Cardiac ventricle fibroblast (primary cell): ENCODE measurements at places on chromosomes 3 and 15. TPM values are rescaled to one million over a fixed set of nuclear protein-coding genes. Genes with fewer than 3 reads are reported as not detected.

Gene LRRC34
- 3.6 and 4.6 TPM in 2 replicates for total RNA-seq

Gene POLQ
- 0.19 and 0.68 TPM in 2 replicates for total RNA-seq

Gene CPLX3
- total RNA-seq, result not detected in 2 replicates

Gene FSTL1
- 758 and 767 TPM in 2 replicates for total RNA-seq

Gene OR5K4
- not detected in 2 replicates for total RNA-seq

Gene RNU5B-1
- not detected in 2 replicates for total RNA-seq

Gene GHRL
- not detected in 2 replicates for total RNA-seq

Gene GLT8D1
- total RNA-seq, result 97.8 and 98.1 TPM in 2 replicates

Gene DAZL
- 0.10 and 1.4 TPM in 2 replicates for total RNA-seq

Gene CSTA
- 2.5 and 3.1 TPM in 2 replicates for total RNA-seq

Gene SLC49A4
- 12.5 and 17.4 TPM in 2 replicates for total RNA-seq

Gene SH3GL3
- total RNA-seq, result 0.05 TPM in 1 of 2 replicates, not detected in the other

Gene ANKUB1
- total RNA-seq, result not detected in 2 replicates

Gene ACP3
- 1.00 and 1.3 TPM in 2 replicates for total RNA-seq

Gene DPPA4
- total RNA-seq, result not detected in 2 replicates

Gene TLR9
- total RNA-seq, result not detected in 2 replicates

Gene SERPINI2
- not detected in 2 replicates for total RNA-seq

Gene SCAANT1
- total RNA-seq, result not detected in 2 replicates

Gene ZNF660
- total RNA-seq, result 0.94 and 1.3 TPM in 2 replicates

Gene SHC4
- 0.64 and 1.1 TPM in 2 replicates for total RNA-seq

Gene ST3GAL6
- 11.0 and 12.0 TPM in 2 replicates for total RNA-seq

Gene KIF15
- total RNA-seq, result 0.59 and 1.8 TPM in 2 replicates

Gene GRAMD2A
- 0.05 TPM in 1 of 2 replicates, not detected in the other for total RNA-seq

Gene SMAD6
- total RNA-seq, result 31.4 and 43.7 TPM in 2 replicates

Gene APOD
- 67.7 and 93.3 TPM in 2 replicates for total RNA-seq

Gene PLSCR5
- total RNA-seq, result not detected in 2 replicates

Gene TMEM212
- not detected in 2 replicates for total RNA-seq

Gene LYZL4
- total RNA-seq, result not detected in 2 replicates

Gene ESYT3
- 0.44 TPM in 1 of 2 replicates, not detected in the other for total RNA-seq

Gene C2CD4A
- total RNA-seq, result 0.05 and 0.06 TPM in 2 replicates

Gene ASB14
- total RNA-seq, result not detected in 2 replicates

Gene VIPR1
- total RNA-seq, result 0.31 TPM in 1 of 2 replicates, not detected in the other

Gene TRIM42
- total RNA-seq, result not detected in 2 replicates

Gene SMCO1
- total RNA-seq, result not detected in 2 replicates

Gene ZNF639
- total RNA-seq, result 33.3 and 46.2 TPM in 2 replicates

Gene OXTR
- 0.15 and 3.2 TPM in 2 replicates for total RNA-seq

Gene CCR1
- 0.34 TPM in 1 of 2 replicates, not detected in the other for total RNA-seq

Gene TM4SF4
- not detected in 2 replicates for total RNA-seq

Gene UROC1
- not detected in 2 replicates for total RNA-seq

Gene CYP8B1
- total RNA-seq, result not detected in 2 replicates

Gene FANCD2OS
- total RNA-seq, result not detected in 2 replicates

Gene NR2E3
- not detected in 2 replicates for total RNA-seq

Gene CD200
- total RNA-seq, result 7.8 and 8.7 TPM in 2 replicates

Gene PSTPIP1
- not detected in 2 replicates for total RNA-seq

Gene SERPINI1
- 2.0 and 2.7 TPM in 2 replicates for total RNA-seq

Gene GOLGA6L7
- total RNA-seq, result not detected in 2 replicates

Gene LRRC31
- not detected in 2 replicates for total RNA-seq

Gene SCN11A
- 0.12 and 0.15 TPM in 2 replicates for total RNA-seq

Gene DUOXA2
- total RNA-seq, result not detected in 2 replicates

Gene SLC24A5
- total RNA-seq, result not detected in 2 replicates

Gene CCR3
- not detected in 2 replicates for total RNA-seq

Gene SOX14
- not detected in 2 replicates for total RNA-seq

Gene C15orf62
- 0.05 and 0.25 TPM in 2 replicates for total RNA-seq

Gene CTXN2
- not detected in 2 replicates for total RNA-seq

Gene OIP5
- total RNA-seq, result 0.88 and 0.94 TPM in 2 replicates

Gene EFHB
- total RNA-seq, result 1.2 and 4.4 TPM in 2 replicates

Gene XYLB
- total RNA-seq, result 3.8 and 8.4 TPM in 2 replicates
